ENCODE measurements at places on chromosomes 16 and 17. TPM values are rescaled to one million over a fixed set of nuclear protein-coding genes. Genes with fewer than 3 reads are reported as not detected.

PRRT2 gene
- total RNA-seq: 6.3 TPM

YBX2 gene
- total RNA-seq: 0.26 TPM

LRRC46 gene
- 0.23 TPM for total RNA-seq

RBFOX1 gene
- not detected for total RNA-seq

DNA sequence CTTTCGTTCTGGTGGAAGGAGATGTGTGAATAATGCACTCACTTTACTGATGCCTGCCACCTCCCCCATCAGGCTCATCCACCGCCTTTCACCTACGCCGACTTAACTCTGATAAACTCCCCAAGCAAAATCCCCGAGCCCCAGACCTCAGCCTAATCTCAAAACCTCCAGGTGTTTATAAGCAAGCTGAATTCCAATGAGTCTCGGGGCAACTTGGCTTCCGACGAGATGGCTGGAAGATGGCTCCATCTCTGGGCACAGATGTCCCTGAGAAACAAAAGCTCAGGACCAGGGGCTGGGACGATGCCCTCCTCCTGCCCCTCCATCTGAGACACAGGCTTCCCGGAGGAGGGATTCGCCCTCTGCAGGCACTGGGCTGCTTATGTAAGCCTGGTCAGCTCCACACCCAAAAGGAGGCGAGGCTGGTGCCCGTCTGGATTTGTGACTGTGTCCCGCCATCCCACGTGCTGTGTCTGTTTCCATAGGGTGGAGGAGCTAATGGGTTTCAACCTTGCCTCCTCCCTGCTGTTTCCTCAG is 386.4 kb upstream of the TNRC6C start:
- no peak for DNase-seq

DNA sequence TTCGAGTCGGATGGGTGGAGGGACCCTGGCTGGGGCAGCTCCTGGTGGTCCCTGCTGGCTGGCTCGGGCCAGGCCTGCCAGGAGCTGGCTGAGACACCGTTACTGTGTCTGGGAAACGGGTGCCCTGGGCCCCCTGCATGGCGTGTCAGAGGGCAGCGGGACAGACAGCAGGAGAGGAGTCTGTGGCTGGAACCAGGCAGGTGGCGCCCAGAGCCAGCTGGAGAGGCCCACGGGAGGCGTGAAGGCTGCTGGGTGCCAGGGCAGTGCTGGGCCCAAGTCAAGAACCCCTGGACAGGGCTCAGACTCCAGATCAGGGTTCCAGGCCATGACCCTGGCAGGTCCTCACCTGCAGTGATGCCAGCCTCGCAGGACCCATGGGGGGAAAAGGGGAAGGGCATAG is 16.6 kb downstream of the SOX8 start:
- DNase-seq: no peak

- no peak for DNase-seq
Measured at GRCh38 chr16:84610376-84610775, 7.5 kb downstream of the COTL1 start.

- no peak for DNase-seq
Measured at GRCh38 chr17:17104036-17104435, 61.8 kb downstream of the MPRIP start.

- no peak for DNase-seq
Measured at GRCh38 chr17:8048736-8049135, 9.9 kb downstream of the ALOX15B start.

DNA sequence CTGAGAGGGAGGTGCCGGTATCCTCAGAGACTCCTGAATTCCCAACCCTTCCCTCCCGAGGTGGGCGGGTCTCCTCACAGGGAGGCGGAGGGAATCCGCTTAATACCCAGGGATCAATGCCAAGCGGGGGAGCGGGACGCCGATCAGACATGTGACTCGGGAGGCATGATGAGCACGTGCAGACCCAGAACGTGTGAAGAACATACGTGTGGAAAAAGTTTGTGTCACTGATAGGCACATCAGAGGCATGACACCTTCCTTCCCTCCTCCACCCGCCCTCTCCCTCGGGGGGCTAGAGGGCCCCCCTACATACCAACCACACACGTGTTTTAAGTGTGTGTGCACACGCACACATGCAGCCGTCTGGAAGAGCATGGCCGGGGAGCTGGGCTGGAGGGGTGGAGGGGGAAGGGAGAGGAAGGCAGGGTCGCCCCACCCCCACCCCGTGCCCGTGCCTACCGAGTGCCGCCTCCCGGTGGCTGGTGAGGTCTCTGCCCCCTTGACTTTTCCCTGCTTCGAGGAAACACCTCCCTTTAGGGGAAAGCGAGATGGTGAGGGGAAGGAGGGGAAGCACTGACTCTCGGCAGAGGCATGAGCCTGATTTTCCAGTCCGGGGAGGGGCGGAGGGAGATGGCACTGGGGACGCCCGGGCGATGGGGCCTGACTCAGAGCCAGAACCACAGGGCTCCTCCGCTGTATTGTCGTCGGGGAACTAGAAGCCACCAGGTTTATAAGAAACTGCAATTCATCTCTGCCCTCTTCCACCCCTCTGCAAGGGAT is 12.1 kb upstream of the TBX21 start:
- DNase-seq: peak; percentile 94

DNA sequence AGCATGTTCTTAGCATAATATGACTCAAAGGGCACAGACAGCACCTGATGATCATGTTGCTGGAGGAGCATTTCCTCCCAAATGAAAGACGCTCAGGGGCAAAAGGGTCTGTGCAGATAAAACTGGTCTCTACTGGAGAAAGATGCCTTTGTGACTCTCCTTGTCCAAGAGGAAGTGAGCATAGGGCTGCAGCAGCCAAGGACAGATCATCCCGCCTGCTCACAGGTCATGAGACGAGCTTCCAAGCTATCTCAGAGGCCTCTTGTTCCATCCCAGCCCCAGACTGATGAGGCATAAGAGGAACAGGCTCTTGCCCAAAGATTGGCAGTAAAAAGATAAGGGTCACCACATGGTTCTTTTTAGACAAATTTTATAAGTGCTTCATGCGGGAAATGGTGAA is 141.8 kb downstream of the KATNIP start:
- no peak for DNase-seq

DNA sequence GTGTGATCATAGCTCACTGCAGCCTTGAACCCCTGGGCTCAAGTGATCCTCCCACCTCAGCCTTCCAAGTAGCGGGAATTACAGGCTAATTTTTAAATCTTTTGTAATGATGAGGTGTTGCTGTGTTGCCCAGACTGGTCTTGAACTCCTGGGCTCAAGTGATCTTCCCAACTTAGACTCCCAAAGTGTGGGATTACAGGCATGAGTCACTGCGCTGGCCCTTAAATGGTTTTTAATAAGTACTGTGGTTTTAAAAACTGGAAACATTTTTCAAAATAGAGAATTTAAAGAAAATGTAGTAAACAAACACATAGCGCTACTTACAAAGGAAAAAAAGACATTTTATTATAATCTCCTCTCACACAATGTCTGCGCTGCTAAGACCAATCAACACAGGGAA is 32.2 kb downstream of the MARCHF10 start:
- no peak for DNase-seq

DNA sequence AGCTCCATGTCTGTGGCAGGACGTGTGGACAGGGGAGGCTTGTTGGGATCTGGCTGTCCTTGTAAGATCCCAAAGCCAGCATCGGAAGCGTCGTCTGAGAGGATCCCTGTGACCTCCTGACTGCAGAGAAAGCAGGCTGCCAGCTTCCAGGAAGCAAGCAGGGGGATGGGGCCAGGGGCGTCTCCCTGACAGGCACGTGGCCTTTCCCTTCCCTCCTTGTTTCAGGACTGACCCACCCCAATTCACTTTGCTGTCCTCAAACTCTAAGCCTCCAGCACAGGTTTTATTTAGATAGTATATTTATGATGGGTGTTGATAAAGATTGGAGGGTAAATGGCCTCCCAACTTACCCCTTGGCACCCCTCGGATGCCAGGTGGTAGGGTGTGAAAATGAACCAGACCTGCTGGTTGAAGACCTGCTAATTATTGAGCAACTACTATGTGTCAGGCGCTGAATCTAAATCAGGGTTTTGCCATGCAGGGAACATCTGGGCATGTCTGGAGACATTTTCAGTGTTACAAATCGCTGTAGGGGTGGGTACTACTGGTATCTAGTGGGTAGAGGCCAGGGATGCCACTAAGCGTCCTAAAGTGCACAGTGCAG is 24.5 kb downstream of the SOCS1 start:
- no peak for DNase-seq

DNA sequence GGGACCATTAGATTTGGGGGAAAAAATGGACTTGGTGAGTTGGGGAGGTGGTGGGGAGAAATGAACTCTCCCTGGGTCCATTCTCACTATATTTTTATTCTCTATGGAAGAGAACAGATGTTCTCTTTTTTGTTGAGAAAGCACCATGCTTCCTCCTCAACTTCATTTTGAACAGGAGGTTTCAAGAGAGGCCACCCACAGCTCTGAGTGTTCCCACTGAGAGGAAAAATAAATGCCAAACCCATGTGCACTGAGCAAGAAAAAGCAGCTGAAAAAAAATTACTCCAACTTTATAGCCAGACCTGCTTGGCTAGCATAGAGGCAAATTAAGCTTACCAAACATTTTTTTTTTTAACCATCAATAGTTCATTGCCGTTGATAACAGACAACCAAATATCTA is 883.6 kb downstream of the KCNJ2 start:
- DNase-seq: no peak

DNA sequence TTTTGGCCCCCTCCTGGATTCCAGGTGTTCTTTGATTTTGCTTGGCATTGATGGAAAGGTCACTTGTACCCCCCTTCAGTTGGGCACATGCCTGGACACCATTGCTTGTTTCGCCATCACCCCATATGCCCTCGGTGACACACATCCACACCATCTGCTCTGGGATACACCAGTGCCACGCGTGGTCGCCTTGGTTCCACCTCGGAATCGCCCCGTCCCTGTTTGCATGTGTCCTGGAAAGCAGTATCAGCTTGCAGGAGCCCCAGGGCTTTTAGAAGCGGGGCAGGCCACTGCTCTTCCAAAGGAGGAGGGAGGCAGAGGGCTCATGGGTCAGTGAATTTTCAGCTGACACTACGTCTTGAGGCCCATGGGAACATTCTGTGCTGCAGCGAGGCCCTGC is 607.9 kb downstream of the KCNJ18 start:
- DNase-seq: no peak

DNA sequence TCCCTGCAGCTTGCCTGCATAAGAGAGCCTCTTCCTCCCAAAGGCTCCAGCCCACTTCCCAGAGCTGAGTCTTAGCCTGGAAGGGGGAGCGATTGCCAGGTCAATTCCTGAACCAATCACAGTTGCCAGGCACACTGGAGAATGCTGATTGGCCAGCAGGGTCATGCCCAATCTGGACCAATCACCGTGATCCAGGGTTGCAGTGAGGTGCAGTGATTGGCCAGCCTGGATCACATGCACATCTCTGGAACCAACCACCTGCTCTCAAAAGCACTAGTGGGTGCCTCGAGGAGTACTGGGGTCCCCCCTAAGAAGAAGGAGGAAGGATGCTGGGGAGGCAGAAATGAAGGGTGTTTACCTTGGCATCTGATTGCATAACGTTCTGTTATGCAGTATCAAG is 18.4 kb downstream of the NAGPA start:
- DNase-seq: no peak

GRCh38 chr17:55903028-55903690 is 152.3 kb downstream of the PCTP start:
- DNase-seq: no peak

- no peak for DNase-seq
Measured at GRCh38 chr17:75099881-75100595, 9.7 kb upstream of the ARMC7 start.

DNA sequence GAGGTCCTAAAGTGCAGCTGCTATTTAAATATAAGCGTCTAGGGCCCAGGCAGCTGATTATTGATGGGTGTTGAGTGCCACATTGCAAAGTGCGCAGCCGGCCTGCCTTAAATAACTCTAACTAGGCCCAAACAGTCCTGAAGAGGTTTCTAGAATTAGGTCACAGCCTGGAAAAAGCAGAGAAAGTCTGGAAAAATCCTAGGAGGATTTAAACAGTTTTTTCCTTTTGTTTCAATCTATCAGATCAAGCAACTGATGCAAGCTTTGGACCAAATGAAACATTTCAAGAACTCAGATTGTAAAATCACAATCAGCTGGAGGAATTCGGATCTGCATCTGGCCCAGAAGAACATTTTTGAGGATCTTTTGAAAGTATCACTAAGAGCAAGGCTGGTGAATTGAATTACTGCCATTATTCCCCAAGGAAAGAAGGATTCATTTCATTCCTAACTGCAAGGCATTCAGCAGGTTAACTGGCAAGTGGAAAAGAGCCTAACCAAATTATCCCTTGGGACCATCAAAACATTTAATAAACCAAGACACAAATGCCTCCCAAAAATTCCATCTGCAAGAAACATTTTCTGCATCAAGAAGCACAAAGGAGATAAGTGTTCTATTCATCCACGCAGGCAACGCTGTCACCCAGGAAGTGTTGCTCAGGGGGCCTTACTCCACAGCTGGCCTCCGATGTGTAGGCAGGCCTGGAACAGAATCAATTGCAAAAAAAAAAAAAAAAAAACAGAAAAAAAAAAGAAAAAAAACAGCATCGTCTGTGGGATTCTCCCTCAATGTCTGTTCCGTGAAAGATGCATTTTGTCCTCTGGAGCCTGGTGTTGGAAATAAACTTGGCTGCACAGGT is 46.1 kb downstream of the IRX3 start:
- DNase-seq: no peak
